ENCODE measurements at places on chromosomes 1 and 21.

DNA sequence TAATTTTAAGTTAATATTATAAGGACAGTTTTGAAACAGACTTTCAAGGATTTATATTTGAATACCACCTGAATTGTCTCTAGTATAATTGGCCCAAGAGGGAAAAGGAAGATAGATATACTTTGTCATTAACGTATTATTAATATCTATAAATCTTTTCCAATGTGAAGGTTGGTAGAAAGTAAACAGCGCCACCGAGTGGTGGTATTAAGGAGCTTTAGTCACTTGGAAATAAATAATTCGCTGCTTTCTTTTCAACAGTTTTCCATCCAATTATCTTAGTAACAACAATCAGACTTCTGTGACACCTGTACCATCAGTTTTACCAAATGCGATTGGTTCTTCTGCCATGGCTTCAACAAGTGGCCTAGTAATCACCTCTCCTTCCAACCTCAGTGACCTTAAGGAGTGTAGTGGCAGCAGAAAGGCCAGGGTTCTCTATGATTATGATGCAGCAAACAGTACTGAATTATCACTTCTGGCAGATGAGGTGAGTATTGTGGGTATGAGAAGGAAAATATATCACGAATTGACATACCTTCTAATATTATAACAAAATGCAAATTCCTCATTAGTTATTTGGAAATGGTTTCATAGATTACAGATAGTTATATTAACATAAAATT, 37.7 kb downstream of the SH3GLB1 start:
- peak; percentile 32 for DNase-seq

DNA sequence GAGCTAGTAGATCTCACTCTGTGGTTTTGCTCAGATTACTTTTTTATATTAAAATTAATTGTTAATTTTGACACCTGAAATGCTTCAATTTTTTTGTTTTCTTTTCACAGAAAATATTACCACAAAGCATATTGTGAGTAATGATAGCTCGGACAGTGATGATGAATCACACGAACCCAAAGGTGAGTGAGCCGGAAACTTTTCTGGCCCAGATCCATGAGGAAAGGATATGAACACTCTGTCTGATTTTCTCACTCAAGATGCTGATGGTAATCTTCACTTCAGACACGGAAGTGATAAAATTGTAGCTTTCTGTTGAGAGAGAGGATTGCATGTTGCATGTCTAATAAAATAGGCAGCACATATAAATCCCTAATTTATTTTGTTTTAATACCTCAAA, 121.8 kb downstream of the PLA2G4A start:
- no peak for DNase-seq

DNA sequence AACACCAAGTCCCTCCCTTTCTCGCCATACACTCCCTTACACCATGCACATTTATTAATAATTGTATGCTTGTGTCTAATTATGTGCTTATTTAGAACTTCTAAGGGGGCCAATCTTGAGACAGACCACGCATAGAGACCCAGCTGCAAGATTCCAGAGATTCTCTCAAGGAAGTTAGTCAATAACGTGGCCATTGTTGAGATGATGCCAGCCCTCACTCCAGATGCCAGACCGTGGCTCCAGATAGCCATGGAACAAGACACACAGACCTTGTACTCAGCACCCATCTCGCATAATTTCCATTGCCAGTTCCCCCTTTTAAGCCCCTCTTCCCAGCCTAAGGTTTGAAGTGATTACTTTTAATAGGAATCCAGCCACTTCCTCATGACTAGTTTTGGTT, 62.4 kb downstream of the DIRAS3 start:
- peak; percentile 16 for DNase-seq

DNA sequence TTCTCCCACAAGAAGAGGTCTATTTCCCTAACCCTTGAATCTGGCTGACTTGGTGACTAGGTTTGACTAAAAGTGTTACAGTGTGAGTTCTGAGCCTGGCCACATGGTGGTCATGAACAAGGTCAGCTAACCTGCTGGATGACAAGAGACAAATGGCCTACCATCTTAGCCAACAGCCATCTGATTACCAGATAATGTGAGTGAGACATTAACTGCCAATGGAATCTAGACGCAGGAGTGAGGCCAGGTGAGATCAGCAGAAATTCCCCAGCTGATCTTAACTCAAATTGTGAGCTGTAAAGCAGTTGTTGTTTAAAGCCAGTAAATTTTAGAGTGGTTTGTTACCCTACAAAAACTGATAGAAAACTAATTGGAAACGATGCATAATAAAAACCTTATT, 320.0 kb downstream of the BRINP2 start:
- DNase-seq = no peak

DNA sequence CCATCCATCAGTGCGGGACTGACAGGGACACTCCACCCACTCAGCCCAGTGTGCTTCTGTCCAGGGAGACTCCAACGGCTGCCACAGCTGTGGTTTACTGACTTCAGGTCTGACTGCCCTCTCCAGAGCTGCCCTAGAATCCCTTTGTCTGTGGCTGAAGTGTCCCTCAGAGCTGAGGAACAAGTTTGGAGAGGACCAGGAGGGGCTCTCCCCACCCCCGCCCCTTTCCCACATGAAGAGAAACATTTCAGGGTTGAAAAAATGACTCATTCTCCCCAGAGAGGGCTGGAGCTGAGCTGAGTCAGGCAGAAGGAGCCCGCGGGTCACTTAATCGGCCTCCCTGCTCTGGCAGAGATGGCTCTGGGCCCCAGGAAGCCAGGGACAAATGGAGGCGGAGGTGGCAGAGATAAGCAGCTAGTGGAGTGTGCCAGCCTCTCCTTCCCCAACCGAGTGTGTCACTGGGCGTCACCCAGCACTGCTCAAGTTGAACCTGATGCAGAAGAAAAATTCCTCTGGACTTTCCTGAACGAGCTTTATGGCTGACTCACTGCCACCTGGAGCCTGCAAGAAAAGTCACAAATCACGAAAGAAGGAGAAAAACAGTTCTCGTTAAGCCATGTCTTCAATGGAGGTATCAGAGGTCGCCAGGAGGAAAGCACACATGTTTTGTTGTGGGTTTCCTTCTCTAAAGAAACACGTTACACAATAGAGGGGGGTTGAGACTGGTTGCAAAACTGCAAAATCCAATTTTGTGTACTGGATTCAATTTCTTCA, 34.3 kb upstream of the ECE1 start:
- peak; percentile 94 for DNase-seq

DNA sequence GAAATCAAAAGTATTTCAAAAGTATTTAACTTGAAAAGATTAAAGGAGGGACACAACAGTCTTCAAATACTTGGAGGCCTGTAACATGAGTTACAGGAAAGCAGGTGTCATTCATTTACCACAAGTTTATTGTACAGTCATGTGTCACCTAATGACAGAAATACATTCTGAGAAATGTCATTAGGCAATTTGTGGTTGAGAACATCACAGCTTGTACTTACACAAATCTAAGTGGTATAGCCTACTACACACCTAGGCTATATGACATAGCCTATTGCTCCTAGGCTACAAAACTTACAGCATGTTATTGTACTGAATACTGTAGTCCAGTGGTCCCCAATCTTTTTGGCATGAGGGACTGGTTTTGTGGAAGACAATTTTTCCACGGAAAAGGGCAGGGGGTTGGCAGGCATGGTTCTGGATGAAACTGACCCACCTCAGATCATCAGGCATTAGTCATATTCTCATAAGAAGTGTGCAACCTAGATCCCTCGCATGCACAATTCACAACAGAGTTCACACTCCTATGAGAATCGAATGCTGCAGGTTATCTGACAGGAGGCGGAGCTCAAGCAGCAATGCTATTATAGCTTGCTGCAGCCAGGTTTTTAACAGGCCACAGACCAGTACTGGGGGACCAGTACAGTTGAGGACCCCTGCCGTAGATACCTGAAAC, 25.0 kb upstream of the PHTF1 start:
- DNase-seq = no peak

- no peak for DNase-seq
Measured at GRCh38 chr1:196278816-196279215, 329.4 kb downstream of the KCNT2 start.

GRCh38 chr1:194795917-194796593, 1609.6 kb upstream of the B3GALT2 start:
- DNase-seq = no peak

- DNase-seq = no peak
Measured at GRCh38 chr1:88117597-88117996, 566.5 kb upstream of the PKN2 start.

GRCh38 chr21:38743772-38744529, 61.8 kb upstream of the ETS2 start:
- DNase-seq = no peak

GRCh38 chr1:150420560-150421265, 56.8 kb downstream of the RPRD2 start:
- peak; percentile 12 for DNase-seq

DNA sequence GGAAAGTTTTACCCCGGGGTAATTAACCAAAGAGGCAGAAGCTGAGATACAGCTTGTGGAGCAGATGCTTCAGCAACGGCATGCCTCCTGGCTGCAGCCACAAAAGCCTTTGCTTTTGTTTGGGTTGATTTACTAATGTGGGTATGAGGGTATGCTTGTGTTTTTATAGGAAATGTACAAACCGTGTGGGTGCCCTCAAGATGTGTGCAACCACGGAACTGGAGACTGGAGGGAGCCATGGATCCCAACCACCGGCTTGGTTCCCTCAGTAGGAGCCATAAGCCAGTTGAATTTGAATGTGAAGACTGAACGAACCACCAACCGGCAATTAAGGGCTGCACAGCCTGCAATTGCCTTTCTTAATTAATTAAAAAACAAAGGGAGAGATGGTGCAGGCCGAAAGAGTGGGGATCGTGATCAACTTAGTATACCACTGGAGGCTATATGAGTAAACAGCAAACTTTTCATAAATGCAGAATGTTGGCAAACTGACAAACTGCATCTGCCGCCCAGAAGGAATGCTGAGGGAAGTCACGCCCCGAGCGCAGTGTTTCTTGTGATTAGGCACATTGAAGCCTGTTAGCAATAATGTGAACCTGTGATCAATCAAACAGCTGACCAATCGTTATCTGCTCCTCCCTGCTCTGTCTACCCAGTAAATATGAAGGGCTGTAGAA, 104.1 kb downstream of the DISP1 start:
- peak; percentile 54 for DNase-seq

DNA sequence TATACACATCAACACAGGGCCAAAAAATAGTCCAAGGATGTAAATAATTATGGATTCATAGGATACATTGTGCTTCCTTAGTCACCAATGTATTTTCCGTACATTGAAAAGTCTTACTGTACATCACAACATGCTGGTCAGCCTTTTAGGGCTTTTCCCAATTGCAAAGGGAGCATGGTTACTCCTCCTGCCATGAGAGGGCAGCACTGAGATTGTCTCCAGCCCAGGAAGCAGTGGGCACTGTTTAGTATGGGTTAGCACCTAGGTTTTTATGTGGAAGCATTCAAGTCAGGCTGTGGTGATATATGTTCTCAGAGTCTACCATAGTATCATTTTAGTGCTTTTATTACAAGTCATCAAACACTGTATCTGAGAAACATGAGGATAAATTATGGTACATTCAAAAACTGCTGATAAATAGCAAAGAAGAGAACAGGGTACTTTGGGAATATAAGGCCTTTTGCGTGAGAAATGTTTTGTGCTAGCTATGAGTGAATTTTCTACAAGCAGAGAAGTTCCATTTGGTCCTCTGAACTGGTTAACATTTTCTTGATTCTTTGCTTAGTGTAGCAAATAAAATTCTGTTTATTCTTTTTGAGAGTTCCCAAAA, 34.0 kb downstream of the ST6GALNAC5 start:
- peak; percentile 58 for DNase-seq

DNA sequence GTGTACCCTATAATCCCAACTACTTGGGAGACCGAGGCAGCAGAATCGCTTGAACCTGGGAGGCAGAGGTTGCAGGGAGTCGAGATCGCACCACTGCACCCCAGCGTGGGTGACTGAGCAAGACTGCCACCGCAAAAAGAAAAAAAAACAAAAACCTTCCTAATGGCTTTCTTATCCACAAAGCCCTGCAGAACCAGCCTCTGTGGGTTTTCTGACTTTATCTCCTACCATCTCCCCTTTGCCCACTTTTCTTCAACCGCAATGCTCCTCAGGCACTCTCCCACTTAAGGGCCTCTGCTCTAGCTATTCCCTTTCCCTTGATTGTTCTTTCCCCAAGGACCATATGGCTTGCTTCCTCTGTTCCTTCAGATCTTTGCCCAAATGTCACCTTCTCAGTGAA, 67.9 kb upstream of the PUM1 start:
- no peak for DNase-seq

GRCh38 chr1:161180639-161181038, 3.3 kb upstream of the B4GALT3 start:
- DNase-seq = peak; percentile 34

GRCh38 chr1:51878308-51878615, 265 bp downstream of the NRDC start:
- no peak for DNase-seq

DNA sequence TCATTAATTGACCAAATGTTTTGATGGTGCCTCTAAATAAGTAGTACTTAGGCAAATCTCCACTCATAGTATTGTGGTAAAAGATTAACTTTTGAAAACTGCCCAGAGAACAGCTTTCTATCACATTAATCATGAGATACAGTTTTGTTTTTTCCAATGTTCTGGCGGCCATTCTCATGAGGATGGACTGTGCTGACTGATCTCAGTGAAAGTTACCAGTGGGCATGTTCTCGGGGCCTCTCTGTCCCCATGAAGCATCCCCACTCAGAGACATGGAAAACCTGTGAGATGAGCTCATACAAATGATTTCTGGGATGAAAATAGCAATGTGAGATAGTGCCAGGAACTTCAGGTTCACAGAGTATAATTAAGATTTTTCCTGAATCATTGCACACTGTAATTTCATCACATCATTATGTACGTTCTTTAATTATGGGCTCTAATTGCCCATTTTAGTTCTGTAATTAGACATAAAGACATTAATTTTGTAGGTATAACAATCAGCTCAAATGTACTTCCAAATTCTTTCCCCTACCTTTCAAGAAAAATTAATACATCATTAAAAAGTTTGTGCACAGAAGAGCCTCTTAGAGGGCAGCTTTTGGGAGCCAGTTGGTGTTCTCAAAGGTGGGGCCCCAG, 40.5 kb downstream of the DDR2 start:
- no peak for DNase-seq

- peak; percentile 75 for DNase-seq
Measured at GRCh38 chr1:235513495-235514366, 9.5 kb upstream of the B3GALNT2 start.

- no peak for DNase-seq
Measured at GRCh38 chr1:182121787-182122186, 60.3 kb upstream of the ZNF648 start.

DNA sequence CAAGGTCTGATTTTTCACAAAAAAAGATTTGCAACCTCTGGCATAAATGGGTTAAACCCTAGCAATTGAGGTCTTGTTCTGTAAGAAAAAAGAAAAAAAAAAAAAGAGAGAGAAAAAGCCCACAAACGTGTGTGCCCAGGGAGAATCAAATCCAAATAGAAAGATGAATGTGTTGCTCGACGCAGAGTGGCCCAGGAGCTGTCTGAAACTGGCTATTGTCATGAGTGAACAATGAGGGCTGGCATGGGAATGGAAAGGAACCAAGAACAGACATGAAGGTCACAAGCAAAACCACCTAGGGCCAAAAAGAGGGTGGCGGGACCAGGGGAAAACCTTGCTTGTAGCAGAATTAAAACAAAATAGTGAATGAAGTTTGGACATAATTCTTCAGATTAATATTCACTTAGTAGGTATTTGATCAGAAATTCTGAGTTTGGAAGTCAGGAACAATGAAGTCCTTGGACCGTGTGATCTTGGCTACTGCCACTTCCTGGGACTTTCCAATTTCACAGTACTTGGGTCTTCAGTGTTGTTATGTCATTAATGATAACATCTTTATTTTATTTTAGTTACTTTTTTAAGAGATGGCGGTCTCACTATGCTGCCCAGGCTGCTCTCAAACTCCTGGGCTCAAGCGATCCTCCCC, 3.1 kb downstream of the ENO1 start:
- no peak for DNase-seq

- DNase-seq = no peak
Measured at GRCh38 chr1:203584507-203584906, 42.1 kb upstream of the ATP2B4 start.
